ENCODE measurements at places on chromosomes 13 and 19.

DNA sequence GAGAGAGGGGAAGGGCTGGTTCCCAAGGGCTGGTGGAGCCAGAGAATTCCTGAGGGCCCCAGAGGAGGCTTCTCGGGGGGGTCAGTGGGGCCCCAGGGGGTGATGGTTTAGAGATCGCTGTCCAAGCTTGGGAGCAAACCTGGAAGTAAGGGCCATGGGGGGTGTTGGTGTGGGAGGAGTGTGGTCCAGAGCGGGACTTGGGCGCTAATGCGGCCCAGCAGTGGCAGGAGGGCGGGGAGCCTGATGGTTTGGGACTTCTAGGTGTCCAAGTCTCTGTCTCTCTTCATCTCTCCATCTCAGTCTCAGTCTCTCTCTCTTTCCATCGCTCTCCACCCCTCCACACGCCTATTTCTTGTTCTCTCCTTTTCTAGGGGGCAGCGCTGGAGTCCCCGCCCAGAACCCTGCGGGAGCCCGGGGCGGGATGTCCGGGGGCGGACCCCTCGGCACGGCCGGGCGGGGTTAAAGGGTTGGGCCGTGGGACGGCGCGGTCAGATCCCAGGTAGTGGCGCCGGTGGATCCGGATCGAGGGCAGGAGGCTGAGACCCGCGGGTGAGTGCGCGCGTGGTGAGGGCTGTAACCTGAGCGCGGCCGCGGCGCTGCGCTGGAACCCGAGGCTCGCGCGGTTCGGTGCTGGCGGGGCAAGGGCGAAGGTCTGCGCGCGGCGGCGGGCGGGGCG is at the start of gene CYP4F22:
Gene CYP4F22 (plus strand): TSS at position 491 of the 676 bp plus-strand sequence. CDS start 16,812 bp downstream, outside the sequence.
- DNase-seq, result no peak

GRCh38 chr13:112879283-112879833 is 89.7 kb upstream of the MCF2L start:
- no peak for DNase-seq

GRCh38 chr13:110877737-110878258 is 37.1 kb downstream of the ANKRD10 start:
- no peak for DNase-seq

- DNase-seq, result no peak
These were observed 179.6 kb downstream of the RFC3 start for GRCh38 chr13:33997574-33997973.

- DNase-seq, result no peak
These were observed 614.4 kb upstream of the PCDH9 start for GRCh38 chr13:67844574-67844973.

DNA sequence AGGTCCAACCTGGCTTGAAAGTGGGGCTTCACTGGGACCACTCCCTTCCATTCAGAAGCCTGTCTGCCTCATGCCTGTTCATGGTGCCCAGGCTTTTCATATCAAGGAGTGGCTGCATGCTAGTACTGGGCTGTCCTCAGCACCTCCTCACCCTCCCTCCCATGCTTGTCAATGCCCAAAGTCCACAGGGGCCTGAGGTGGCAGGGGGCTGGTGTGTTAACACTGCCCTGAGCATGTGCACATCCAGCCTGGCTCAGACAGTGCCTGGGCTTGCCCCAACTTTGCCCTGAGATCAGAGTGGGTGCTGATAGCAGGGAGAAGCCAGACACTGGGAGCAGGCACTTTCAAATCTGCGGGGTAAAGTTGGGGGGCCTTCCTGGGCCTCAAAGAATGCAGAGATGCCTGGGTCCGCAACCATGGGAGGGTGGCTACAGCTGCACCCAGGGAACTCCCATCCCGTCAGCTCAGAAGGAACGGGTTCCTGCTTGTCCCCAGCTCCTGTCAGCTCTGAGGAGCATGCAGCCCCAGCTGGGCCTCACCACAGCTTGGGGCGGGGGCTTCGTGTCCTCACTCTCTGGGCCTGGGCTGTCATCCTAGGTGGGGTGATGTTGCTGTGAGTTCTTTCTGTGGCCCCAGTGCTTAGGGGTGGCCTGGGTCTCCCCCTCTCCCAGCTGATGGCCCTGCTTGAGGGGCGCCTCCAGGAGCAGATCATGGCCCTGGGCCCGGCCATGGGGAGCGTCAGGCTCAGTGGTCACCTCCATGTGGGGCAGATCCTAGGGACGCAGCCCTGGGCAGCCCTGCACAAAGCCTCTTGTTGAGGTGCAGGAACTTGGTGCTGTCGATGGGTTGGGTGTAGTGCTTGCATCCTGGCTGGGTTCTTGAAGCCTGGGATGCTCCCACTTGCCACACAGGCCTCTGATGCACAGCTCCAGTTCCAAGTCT is 830.6 kb upstream of the SLITRK5 start:
- DNase-seq, result no peak

DNA sequence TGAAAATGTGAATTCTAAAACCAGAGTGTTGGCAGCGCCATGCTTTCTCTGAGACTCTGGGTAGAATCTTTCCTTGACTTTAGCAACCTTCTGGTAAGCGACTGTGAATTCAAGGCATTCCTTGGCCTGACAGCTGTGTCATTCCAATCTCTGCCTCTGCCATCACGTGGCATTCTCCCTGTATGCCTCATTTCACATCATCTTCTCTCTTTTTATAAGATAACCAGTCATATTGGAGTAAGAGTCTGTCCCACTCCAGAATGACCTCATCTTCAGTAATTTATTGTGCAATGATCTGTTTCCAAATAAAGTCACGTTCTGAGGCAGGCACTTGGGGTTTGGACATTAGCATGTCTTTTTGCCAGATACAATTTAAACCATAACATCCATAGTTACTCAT is 103.4 kb upstream of the POSTN start:
- DNase-seq, result no peak

DNA sequence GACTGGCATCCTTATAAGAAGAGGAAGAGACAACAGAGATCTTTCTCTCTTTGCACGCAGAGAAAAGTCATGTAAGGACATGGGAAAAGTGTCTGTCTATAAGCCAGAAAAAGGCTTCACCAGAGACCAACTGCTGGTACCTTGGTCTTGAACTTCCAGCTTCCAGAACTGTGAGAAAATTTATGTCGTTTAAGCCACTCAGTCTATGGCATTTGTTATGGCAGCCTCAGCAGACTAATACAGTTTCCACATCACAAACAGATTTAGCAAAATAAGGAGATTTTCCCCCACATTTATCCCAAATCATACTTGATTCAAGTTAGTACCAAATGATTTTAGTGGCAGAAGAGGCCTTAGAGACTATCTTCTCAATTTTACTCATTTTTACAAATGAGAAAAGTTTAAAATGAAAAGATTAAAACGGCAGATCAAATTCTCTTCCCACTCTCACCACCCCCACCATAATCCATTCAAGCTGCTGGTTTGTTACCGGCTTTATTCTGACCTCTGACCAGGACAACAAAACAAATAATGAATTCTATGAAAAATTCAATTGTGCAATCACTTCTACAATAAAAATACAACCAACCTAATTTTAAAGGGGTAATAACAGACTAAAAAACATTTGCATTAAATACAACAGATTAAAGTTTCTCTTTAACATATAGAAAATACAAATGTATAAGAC is 316.3 kb downstream of the TBC1D4 start:
- no peak for DNase-seq

DNA sequence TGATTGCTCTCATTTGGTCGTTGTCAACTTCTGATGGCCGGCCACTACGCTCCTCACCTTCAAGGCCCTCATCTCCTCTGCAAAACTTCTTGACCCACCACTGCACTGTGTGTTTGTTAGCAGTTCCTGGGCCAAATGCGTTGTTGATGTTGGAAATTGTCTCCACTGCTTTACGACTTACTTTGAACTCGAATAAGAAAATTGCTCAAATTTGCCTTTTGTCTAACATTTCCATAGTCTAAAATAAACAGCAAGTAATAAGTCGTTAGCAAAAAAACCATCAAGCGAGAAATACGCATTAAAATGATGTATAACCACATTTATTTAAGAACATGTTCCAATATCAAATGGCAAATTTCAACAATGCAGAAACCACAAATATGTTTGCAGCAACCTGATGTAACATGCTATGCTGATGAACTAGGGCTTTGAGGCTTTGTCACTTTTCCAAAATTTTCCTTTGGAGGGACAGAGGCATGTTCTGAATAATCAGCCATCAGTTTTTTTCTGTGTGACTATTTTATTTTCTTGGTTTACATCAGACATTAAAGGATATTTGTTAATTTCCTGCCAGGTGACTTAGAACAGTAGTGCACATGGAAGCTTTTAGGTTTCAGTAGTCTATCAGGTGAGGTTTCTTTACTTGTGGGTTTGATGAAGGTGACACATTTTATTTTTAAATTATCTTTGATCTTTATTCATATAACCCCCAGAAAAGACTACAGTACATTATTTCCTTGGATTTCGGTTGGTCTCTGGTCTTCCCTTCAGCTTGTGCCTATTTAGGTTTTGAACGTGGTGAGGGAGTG is 74.7 kb upstream of the TEX29 start:
- DNase-seq, result no peak

DNA sequence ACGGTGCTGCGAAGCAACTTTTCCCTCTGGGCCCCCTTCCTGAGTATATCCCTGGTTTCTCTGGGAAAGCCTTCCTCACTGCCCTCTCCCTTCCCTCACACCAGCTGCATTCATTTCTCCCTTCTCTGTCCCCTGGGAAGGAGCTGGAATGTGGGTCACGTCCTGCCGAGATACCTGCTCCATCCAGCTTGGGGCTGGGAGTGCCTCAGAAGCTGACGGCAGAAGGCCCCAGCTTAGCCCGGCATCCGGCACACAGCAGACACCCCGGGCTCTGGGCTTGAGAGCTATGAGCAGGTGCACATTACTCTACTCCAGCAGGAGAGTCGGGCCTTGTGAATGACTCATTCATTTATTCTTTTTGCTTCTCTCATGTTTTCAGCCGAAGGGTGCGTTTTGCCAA is 170.6 kb downstream of the TEX29 start:
- no peak for DNase-seq

DNA sequence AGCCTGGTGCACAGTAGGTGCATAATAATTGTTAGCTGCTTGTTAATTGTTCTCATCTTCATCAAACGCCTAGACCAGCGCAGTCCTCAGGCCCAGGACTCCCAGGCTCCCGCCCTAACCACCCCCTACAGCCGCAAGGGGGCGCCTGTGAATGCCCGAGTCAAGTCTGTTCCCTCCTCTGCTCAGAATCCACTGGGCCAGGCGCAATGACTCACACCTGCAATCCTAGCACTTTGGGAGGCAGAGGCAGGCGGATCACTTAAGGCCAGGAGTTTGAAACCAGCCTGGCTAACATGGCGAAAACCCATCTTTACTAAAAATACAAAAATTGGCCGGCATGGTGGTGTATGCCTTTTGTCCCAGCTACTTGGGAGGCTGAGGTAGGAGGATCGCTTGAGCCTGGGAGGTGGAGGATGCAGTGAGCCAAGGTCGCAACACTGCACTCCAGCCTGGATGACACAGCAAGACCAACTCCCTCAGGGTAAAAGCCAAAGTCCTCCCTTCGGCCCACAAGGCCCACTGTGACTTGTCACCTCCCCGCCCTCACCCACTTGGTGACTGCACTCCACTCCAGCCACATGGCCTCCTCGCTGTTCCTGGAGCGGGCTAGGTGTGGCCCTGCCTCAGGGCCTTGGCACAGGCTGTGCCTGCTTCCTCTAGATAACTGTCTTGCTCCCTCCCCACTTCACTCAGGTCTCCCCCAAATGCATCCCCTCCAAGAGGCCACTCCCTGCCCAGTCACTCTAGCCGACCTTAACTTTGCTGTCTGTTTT is 9.1 kb downstream of the ZNF653 start:
- peak; percentile 88 for DNase-seq

DNA sequence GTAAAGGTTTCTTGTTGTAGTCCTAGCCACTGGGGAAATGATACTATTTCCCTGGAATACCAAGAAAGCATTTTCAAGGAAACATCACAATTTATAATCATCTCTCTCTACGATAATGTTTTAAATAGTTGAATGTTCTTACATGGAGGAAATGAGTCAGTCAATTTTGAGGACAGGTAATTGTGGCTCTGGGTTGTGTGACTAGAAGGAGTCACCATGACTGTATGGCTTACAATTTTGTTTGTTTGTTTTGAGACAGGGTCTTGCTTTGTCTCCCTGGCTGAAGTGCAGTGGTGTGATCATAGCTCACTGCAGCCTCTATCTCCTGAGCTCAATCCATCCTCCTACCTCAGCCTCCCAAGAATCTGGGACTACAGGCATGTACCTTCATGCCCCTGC is 47.4 kb downstream of the COG3 start:
- DNase-seq, result no peak

- DNase-seq, result no peak
These were observed 3.0 kb upstream of the DIRAS1 start for GRCh38 chr19:2724148-2724557.

DNA sequence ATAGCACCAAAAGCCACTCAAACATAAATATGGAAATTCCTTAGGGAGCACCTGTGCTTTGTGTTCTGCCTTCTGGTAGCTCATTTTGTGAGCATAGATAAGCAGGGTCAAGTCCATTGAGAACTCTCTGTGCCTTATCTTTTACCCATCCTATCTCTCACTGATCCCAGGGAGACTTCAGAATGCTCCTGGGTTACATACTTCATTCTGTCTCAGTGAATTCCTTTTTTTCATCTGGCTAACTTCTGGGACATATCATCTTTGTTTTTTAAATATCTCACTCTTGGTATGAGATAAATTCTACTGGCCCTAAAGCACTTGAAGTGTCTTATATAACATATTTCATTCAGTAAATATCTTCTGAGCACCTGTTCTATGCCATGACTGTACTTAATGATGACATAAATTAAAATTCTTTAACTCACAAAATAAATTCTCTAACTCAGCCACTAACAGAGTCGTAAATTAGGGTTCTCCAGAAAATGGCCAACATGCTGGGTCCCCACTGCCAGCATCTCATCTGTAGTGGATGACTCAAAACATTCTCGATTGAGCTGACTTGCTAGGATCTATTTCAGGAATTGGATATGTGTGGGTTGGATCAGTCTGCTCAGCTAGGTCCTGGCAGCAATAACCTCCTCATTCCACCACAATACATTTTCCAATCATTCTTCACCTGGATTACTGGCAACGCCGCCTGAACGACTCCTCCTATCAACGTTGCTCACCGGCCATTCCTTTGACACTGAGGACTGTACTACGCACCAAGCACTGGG is 170.2 kb downstream of the FOXO1 start:
- DNase-seq, result no peak

- DNase-seq, result no peak
These were observed 431.4 kb downstream of the FGF9 start for GRCh38 chr13:22102271-22102670.
